ENCODE measurements at places on chromosomes 16 and 17.
A peak's percentile ranks its signal among the peaks of the same experiment; 100 is the strongest.

GRCh38 chr17:4440690-4441686 lies 7.2 kb downstream of the SPNS3 start:
- DNase-seq, result peak; percentile 78

- DNase-seq, result no peak
These were observed 2.8 kb downstream of the SLC13A2 start for GRCh38 chr17:28476076-28476865.

- no peak for DNase-seq
These were observed 43.2 kb downstream of the SREBF1 start for GRCh38 chr17:17793378-17794214.

DNA sequence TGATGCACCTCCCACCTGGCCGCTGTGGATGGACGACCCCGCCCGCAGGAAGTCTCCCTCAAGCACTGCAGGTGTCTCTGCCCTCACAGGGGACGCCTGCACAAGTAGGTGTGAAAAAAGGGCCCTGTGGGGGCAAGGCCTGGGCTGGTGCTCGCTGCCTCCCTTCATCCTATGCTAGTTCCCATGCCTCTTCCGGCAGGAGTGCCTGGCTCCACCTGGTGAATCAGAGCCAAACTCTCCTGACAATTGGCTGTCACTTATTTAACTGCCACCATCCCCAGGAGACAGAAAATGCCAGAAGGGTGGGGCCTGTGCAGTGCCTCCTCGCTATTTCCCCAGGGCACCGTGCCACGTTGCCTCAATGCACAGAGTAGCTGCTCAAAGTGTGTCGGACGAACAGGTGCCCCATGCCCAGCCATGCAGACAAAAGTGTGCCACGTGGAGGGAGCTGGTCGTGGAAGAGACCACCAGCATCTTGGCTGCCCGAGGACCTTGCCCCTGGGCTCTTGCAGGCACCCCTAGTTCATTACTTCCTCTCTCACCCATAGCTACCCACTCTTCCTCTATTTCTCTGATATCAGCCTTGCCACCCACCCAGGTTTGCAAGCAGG lies 170.7 kb downstream of the SEC14L1 start:
- no peak for DNase-seq

DNA sequence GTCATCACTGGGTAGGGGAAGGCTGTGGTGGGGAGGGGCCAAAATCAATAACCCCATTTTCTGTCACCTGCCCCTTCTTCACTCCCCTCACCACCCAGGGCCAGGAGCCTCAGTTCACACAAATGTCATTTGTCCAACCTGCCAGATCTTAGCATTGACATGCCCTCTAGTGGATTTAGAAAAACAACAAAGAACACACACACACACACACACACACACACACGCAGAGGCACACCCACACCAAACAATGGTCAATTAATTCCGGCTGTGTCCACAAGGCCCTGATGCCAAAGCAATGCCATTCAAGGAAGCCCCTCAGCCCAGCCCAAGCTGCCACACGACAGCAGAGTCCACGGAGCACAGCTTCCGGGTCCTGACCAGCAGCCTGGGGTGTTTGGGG lies 68.4 kb downstream of the NOG start:
- no peak for DNase-seq

DNA sequence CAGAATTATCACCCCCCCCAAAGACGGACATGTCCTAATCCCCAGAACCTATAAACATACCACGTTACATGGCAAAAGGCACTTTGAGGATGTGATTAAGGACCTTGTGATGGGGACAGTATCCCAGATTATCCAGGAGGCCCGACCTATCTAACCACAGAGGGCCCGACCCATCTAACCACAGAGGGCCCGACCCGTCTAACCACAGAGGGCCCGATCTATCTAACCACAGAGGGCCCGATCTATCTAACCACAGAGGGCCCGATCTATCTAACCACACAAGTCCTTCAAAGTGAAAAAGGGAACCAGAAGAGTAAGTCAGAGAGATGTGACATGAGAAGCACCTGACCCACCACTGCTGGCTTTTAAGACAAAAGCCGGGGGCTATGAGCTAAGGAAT lies 56.8 kb downstream of the ANKFY1 start:
- DNase-seq, result no peak

DNA sequence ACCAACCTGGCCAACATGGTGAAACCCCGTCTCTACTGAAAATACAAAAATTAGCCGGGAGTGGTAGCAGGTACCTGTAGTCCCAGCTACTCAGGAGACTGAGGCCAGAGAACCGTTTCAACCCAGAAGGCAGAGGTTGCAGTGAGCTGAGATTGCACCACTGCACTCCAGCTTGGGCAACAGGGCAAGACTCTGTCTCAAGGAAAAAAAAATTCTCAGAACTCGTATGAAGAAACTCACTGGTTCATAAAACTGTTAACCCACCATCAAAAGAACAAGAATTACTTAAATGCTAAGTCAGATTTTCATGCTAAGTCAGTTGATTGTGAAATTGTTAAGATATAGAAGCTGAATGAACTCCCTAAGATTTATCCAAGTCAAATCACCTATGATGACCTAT lies 31.3 kb downstream of the SLC39A11 start:
- DNase-seq, result no peak

DNA sequence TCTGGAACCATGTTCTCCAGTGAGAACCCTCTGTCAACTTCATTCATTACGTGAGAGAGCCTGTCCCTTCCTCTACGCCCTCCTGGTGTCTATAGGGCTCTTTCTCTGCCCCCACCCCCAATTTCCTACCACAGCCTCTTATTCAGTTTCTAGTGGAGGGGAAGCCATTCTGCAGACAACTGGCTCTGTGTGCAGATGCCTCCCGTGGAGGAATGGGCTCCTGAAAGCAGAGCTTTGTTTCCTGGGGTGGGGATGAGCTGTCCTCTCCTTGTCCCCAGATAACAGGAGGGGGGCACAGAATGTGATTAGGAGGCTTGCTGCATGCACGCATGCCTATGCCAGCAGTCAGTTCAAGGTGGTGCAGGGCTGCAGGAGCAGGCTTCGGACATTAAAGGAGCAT lies 31.6 kb downstream of the MMP15 start:
- DNase-seq, result no peak

- DNase-seq, result no peak
These were observed 63.3 kb downstream of the PECAM1 start for GRCh38 chr17:64327201-64327930.
